Activated CD4-positive, alpha-beta T cell treated with anti-CD3 and anti-CD28 coated beads, Interleukin-2, Interleukin-4, amounts not matched to agents 100 ng/mL and 50 ng/mL, durations not matched to agents 16 hours and 8 hours (primary cell): ENCODE measurements at places on chromosomes 5 and 9.

DNA sequence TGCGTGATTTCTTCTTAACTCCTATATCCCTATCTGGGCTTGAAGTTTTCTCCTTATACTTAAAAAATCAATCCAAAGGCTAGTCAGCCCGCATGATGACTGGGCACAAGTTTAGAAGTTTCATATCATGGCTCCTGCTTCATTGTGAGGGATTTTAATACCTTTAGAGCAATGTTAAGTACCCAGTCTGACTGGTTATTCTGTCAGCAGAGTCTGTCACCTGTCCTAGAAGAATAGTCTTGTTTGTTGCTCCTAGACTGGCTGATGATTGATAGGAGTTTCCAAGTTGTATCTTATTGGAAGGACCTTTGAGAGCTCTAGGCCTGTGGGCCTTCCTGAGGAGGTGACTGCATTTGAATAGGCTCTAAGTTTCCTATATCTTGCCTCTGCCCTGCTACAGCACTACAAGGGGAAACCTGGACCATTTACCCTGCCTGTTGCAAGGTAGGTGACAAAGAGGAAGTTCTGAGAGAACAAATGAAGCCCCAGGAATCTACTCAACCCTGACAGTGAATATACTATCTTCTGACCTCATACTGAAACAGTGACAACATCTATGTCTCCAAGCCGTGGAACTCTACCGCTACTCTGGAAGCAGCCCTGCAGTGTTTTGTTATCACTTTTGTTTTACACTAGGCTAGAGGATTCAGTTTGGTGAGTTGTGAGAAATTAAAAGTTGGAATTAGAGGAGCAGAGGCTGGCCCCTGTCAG is 66.5 kb downstream of the F2RL2 start:
- peak; percentile 49 for DNase-seq

DNA sequence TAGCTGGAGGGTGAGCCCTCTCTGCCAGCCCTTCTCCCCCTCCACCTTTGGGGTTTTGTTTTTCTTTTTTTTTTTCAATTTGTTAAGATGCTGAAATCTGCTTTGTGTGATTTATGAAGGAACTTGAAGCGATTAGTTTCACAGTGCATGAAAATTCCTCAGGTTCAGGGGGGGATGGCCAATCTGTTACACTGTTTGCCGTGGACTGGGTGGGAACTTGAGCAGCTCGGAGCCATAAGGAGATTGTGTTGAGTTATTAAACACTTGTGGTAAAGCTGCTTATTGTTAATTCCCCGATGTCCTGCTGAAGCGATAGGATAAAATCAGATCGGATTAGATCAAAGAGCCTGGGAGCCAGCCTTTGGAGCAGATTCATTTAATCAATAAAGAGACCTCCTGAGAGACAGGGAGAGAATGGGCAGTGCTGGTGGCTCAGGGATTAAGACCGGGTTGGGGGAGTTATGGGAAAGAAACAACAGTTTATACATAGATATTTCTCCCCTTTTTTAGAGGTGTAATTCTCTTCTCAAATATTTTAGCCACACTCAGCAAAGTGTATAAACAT is 105.8 kb upstream of the SPATA31D4 start:
- no peak for DNase-seq

GRCh38 chr5:158684469-158684868 is 415.2 kb downstream of the EBF1 start:
- no peak for DNase-seq

DNA sequence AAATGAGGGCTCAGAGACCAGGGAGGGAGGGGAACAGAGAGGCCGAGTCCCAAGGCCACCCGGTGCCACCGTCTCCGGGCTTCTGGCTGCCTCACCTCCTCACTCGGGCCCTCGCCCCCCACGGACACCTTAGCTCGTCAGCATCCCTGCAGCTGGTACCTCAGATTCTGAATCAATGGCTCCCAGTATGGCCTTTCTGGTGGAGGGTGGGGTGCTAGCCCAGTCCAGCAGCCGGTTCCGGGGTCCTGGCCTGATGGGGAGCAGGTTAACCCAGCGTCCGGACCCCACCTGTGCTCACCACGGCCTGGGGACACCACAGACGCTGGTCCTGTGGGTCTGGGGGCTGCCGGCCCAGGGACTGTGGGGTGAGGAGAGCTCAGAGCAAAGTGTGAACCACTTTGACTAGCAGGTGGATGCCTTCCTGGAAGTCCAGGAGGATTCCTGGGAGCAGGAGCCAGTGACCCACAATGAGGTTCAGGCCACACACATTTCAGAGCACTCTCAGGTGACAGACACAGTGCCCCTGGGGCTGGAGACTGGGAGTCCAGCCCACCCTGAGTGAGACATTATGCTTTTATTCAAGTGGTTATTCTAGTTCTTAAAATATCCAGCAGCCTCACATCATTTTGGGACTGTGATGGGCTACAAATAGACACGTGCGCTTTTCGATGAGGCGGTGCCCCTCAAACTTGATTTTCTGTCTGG is 53.3 kb downstream of the AHRR start:
- DNase-seq: no peak

DNA sequence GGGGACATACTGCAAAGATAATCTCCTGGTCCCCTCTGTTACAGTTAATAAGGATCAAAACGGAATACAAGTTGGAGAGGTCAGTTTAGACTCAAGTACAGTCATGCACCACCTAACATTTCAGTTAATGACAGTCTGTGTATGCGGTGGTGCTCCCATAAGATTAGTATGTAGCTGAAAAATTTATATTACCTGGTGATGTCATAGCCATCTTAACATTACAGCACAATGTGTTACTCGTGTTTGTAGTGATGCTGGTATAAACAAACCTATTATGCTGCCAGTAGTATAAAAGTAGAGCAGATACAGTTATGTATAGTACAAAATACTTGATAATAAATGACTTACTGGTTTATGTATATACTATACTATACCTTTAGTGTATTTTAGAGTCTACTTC is 207.9 kb downstream of the GDNF start:
- DNase-seq: no peak

DNA sequence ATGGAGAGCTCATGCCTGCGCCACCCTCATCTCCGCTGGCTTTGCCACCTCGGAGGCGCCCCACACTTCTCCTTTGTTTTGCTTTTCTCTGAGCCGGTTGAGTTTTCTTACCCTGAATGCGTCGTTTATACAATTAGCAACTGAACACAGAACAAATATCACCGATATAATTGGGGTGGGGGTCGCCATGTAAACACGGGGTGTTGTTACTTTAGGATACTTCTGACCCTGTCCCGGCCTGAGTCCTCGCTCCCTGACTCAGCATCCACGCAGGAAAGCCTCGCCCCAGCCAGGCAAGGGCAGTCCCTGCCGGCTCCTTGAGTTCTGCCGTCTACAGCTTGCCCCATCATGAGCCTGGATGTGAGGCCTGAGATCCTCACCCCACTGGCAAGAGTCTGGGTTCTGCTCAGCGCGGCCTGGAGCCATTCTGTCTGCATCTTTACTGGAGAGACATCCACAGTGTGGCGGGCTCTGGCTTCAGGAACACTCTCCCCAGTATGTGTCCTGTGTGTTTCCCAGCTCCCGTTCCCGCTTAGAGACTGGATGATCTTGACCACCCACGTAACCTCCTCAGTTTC is 5.5 kb downstream of the NKX2-5 start:
- DNase-seq: no peak

GRCh38 chr9:14180093-14180959 is 133.6 kb downstream of the NFIB start:
- no peak for DNase-seq

GRCh38 chr5:179558932-179559283 is 8.6 kb downstream of the RUFY1 start:
- no peak for DNase-seq

- DNase-seq: no peak
Measured at GRCh38 chr5:165031371-165031770, 1526.0 kb downstream of the MAT2B start.

- DNase-seq: no peak
Measured at GRCh38 chr9:133597316-133597957, 11.8 kb downstream of the FAM163B start.

GRCh38 chr5:37772255-37772654 is 67.6 kb downstream of the GDNF start:
- DNase-seq: no peak

DNA sequence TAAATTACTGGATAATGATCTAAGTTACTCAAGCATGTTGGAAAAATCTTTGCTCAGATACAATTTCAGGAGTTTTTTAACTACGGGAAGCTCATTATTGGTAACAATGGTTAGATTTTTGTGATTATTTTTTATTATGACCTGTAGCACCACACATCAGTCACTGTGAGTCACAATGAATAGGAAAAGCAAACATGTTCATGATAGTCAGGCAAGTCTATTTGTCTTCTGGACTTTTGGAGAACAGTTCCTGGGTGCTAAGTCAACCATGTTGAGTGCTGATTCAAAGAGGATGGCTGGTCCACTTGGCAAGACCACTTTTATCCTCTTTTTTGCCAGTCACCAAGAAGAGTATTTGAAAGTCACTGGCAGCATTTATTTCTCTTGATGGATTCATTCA is 403.2 kb downstream of the KIF4B start:
- no peak for DNase-seq

- DNase-seq: no peak
Measured at GRCh38 chr9:109251080-109251775, 69.6 kb downstream of the EPB41L4B start.

DNA sequence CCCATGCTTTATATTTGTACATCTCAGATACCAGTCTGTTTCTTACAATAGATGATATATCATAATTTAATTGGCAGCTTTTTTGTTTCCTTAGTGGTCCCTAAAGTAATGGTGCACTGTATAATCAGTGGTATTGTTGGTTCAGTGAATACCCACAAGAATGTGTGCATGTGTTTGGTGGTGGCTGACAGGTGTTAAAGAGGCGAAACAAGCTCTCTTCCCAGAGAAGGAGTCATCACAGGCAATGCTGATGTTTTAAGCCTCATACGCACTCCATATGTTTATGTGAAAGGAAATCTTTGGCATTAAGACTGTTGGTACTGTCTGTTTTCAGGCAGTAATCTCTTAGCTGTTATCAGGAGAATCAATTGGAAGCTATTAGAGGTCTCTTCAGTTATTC is 49.2 kb upstream of the KIAA1958 start:
- no peak for DNase-seq

GRCh38 chr9:80028501-80028900 is 456.7 kb downstream of the TLE4 start:
- DNase-seq: no peak

DNA sequence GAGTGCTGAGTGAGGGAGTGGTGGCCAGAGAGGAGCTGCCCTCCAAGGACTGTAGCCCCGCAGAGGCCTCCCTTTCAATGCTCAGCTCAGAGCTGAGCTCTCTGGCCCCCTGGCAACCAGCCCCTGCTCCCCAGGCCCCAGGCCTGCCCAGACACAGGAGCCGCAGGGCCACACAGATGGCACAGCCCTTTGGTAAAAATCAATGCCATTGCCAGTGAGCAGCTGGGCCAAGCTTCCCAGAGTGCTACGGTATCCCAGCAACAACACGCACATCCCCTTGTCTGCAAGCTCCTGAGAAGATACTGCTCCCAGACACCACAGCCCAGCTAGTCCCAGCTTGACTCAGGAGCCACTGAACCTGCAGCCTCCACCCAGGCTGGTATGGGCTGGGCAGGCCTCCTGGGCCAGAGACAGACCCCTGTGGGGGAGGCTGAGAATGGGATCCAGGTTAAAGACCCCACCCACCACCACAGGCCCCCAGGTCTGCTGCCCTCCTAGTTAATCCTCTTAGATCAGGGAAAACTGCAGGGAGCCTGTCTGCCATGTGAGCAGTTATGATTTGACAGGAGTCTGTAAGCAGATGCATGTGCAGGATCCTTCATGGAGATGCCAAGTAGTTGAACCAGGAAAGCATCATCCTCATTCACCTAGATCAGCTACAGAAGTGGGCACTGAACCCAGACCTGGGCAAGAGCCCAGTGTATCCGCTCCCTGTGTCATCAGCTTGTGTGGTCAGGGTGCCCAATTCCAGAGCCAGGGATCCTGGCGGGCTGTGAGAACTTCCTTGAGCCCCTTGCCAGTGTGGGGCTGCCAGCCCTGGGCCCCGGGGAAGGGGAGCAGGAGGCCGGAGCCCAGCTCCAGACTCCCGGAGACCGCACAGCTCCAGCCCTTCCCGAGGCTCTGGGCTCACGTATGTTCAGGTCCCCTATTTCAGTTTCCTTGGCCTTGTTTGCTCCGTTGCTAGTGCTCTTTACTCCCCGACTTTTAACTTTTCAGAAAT is 26.7 kb upstream of the ADAMTS2 start:
- DNase-seq: no peak

GRCh38 chr9:37508834-37509206 is 23.1 kb downstream of the POLR1E start:
- DNase-seq: no peak

DNA sequence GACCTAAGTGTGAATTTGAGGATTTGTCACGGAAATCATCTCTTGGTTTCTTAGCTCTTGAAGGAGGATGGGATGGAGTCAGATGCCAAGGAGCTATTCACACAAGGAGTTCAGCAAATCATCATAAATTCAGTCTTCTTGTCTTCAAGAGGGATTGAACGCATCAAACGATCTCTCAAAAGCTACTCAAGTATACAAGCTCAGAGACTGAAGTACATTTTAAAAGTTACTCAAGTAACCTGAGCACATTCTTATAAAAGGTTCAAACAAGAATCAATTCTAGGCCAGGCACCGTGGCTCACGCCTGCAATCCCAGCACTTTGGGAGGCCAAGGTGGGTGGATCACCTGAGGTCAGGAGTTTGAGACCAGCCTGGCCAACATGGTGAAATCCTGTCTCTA is 21.1 kb upstream of the GOLPH3 start:
- no peak for DNase-seq

DNA sequence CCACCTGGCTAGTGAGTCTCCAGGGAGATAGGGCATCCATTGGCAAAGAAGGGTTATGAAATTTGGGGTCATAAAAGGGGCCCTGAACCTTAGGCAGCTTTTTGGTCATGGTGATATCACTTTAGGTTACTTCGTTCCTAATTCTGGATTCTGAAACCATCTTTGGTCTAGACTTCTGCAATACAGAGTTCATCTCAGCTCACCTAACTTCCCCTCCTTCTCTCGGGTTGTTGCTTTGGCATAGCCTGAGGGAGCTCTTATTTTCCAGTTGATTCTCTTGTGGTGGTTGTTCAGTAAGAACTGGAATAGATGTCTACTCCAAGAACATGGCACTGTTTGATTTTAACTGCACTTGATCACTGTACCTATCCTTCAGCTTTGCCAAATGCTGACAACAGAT is 148.9 kb upstream of the RUSC2 start:
- no peak for DNase-seq

GRCh38 chr9:32854271-32854670 is 70.9 kb downstream of the TMEM215 start:
- no peak for DNase-seq

GRCh38 chr5:95739857-95740256 is 8.7 kb downstream of the RHOBTB3 start:
- DNase-seq: no peak

- DNase-seq: peak; percentile 64
Measured at GRCh38 chr5:68343421-68343826, 127.9 kb downstream of the PIK3R1 start.
